Fibroblast of villous mesenchyme (primary cell): ENCODE measurements at places on chromosomes 11 and 22.

GRCh38 chr11:45885921-45886721, 670 bp downstream of the MAPK8IP1 start:
- DNase-seq, result no peak

DNA sequence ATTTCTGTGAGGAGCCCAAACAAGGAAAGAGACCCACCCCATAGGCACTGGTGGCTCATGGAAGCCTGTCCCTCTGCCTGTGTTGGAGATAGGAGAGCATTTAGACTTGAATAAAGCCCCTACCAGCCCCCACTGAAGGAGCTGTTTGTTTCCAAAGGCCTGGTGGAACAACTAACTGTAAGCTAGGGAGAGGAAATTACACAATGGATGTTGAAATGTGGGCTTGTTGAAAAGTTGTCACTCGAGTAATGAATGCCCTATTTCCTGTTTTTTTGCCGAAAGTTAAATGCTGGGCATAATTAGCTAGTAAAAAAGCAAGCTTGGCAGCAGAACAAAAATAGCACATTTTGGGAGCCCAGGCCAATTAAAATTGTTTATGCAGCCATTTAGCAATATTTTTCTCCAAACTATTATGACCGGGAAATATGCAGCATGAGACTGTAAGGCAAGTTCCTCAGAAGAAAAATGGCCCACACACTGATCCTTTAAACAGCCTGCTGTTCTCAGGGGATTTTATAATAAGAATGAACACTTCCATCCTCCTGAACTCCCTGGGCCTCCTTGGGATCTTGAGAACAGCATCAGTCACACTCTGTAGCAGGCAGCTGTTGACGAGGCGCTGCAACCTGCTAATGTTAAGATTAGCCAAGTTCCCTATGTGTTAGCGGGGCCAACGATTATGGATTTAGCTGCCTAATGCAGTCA, 38.6 kb upstream of the LMO2 start:
- peak; percentile 75 for DNase-seq

DNA sequence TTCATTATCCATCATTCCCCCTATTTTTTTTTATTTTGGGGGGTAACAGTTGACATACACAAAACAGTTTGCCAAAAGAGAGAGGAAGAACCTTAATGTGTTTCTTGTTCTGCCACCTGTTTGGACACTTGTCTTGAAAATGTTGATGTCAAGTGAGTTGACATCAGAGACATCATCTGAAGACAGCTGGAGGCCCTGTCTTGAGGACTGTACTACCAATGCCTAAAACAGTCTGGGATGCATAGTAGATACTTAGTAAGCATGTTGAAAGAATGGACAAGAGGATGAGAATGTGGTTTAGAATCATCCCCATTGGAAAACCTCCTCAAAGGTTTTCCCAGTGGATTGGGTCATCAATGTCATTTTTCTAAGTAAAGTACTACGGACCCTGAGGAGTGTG, 2.4 kb upstream of the ARHGEF12 start:
- no peak for DNase-seq

DNA sequence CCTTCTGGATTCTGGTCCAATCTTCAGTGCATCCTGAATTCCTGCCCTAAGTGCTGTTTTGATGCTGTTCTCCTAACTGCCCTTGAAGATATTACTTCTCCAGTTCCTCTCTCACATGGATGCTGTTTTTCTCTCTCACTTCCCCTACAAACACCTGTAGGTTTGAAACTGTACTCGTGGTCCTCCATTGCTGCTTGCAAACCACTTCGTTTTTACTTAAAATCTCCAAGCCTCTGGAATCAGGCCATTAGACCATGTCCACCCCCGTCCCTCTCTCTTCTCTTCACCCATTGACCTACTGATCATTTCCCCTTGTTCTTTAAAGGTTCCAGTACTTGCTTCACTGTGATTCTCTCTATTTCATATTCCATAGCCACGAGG, 988.1 kb downstream of the NTM start:
- no peak for DNase-seq

DNA sequence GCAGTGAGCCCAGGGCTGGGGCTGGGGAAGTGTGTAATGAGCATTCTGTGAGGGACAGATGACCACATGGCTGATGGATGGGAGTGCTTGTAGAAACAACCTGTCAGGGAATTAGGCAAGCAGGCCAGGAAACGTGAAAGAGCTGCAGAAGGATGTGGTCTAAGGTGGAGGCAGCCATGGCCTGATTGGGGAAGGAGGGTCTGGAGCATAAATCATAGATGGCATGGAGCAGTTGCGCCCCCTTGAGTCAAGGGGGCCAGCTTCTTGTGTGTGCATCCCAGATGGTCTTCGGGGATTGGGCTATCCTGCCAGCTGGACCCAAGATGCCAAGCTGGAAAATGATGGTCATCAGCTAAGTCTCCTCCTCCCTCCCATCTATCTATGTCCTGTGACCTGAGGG, 119.4 kb upstream of the CLPB start:
- no peak for DNase-seq

GRCh38 chr22:19065298-19065859, 56.8 kb downstream of the DGCR2 start:
- DNase-seq, result no peak

GRCh38 chr11:44607987-44608386, 42.5 kb downstream of the CD82 start:
- peak; percentile 86 for DNase-seq

DNA sequence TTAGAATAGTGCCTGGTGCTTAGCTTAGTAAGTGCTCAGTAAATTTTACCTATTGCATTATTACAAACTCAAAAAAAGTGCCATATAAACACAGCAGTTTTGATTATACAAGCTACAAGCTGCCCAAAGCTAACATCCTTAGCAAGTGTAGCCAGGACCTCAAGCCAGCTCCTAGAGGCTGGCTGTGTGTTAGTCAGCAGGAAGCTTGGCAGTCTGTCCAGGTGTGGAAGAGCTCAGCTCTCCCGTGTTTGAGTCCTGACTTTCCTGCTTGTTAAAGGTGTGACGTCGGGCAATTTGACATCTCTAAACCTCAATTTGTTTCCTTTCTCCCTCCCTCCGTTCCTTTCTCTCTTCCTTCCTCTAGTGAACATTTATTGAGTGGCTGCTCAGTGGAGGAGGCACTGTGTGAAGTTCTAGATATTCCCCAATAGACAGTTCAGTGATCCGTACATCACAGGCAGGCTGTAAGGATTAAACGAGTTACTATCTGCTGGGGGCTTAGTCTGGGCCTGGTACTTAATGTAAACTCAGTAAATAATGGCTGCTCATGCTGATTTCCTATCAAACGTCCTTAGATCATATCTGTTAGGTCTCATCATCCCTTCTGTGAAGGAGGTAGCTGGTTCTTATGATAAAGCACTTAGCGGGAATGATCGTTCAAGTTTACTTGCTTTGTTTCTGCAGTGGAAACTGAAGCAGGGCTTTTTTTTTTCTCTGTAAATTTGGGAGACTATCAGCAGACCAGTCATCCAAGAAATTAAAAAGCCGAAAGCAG, 68.7 kb downstream of the PRR5L start:
- no peak for DNase-seq

DNA sequence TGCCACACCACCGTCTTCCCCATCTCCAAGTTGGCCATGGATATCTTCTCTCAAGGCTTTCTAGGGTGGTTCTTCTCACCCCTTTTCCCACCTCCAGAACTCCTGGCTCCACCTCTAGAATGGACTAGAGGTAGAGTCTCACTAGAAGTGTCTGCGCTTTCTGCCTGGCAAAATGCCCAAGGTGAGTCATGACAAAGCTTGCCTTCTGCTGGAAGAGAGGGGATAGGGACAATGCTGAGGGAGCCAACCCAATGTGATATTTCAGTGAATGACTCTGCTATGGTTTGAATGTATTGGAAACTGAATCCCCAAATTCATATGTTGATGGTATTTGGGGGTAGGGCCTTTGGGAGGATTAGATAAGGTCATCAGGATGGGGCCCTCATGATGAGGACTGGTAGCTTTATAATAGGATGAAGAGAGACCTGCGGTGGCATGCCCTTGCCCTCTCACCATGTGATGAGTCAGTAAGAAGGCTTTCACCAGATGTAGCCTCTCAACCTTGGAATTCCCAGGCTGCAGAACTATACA, 4.1 kb upstream of the CD82 start:
- DNase-seq, result no peak

GRCh38 chr22:37333724-37334460, 51.6 kb downstream of the CYTH4 start:
- DNase-seq, result no peak

- peak; percentile 95 for DNase-seq
Observed at GRCh38 chr11:120710354-120711131, 199.0 kb downstream of the GRIK4 start.

- DNase-seq, result no peak
Observed at GRCh38 chr11:128506356-128506755, 81.0 kb downstream of the ETS1 start.

DNA sequence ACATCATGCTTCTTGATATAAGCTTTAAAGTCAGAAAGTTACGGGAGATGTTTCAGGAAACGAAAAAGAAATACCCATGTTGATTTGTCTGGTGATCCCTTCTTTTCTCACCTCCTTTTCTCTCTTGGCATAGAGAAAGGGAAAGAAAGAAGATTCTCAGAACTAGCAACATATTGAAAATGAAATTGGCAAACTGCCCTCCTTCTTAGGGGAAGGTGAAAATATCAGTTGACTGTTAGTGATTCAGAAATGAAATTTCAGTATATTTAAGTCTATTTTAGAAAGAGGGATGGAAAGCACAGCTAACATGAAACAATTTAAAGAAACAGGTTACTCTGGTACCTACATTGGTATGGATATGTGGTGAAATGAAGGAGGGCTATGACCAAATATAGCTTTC, 918.1 kb downstream of the METTL15 start:
- DNase-seq, result no peak

DNA sequence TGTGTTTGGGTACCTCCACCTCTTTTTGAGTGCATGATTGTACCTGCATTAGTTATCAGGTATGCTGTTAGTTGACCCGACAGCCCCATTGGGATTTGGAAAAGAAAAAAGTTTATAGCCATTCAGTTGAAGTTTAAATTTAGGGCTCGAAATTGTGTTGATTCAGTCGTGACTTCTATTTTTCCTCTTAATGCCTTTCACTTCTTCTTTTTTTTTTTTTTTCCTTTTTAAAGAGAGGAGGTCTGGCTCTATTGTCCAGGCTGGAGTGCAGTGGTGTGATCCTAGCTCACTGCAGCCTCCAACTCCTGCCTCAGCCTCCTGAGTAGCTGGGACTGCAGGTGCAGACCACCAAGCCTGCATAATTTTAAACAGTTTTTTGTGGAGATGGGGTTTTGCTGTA, 2.3 kb downstream of the STT3A start:
- DNase-seq, result no peak

DNA sequence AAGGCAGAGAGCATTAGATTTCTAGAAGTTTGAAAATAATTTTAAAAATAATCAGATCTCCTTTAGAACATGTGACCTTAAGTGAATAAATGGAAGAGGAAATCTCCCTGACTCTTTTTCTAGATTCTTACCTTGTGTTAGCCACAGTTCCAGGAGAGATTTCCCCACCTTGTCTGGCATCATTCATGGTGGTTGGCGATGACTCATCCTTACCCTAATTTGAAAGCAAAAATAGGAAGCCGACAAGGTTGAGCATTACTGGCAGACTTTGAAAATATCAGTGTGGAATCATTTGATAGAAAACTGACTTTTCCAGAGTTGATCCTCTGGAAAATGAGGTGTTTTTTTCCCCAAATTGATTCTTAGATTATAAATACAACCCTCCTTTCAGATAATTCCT, 48.1 kb downstream of the CNTN5 start:
- no peak for DNase-seq

DNA sequence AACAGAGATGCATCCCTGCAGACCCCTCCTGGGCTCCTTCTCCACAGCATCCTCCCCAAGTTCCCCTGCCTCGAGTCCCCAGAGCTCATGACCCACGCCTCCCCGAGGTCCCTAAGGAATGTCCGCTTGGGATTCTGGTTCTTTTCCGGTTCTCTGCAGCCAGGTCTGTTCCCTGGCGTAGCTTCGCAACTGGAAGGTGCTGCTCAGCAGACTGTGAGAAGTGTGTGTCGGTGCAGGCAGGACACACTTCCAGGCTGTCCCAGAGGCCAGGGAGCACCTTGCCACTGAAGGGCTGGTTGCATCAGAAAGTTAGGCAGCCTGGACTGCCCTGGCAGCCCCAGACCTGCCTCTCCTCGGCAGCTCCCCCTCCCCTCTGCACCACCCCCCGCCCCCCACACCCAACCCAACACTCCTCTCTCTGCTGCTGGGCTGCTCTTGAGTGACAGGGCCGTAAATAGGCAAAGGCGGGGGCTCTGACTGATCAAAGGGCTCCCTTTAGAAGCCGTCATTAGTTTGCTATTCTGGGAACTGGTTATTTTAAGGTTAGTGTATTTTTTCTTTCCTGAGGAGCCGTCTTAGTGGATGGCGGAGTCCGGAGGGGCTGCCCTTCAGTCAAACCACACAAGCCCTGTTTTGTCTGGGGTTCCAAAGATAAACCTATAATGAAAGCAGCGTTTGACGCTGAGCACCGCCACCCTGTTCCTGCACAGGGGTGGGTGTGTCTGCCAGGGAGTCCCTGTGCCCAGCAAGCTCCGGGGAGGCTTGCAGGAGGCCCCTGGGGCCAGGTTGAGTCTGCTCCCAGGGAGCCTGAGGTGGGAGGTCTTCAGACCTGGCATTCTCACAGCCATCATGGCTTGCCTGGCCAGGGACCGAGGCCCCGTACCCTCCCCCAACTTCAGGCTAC, 88.6 kb upstream of the KCNQ1OT1 start:
- DNase-seq, result no peak

DNA sequence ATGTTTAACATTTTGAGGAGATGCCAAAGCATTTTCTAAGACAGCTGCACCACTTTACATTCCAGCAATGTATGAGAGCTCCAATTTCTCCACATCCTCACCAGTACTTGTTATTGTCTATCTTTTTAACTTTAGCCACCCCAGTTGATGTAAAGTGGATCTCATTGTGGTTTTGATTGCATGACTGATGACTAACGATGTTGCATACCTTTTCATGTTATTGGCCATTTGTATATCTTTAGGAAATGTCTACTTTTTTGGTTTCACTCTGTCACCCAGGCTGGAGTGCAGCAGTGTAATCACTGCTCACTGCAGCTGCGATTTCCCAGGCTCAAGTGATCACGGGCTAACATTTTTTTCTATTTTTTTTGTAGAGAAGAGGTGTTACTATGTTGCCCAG, 8.9 kb downstream of the TTC28 start:
- DNase-seq, result no peak

DNA sequence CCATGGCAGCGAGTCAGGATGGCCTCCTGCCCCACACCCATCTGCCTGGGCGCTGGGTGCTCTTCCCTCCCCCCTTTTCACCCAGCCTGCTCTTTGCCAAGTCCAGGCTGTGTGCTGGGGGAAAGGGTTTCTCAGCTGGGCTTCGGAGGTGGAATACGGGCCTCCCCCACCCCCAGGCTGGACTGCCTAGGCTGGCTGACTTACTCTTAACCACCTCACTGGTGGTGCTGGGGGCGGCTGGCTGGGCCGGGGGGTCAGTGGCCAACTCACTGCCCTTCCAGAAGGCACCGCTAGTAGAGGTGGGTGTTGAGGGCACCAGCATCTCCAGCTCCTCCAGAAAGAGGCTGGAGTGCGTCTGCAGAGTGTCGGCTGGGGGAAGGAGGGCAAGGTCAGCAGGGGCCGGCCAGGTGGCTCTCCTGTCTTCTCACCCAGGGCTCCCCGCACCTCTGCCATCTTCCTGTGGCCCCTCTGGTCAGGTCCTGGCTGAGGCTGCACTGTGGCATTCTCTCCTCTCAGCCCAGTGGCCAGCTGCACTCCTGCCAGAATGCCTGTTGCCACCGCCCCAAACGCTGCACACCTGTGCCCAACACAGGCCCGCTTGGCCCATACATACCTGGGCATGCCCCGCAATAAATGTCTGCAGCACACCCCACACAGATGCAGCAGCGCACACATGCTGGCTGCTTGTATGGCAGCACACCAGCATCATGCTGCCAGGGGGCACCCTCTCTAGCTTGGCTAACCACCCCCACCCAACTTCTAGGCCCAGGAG, 9.7 kb downstream of the PITPNM1 start:
- no peak for DNase-seq

- DNase-seq, result peak; percentile 64
Observed at GRCh38 chr11:126124231-126124661, 61.6 kb upstream of the CDON start.
